ENCODE measurements at places on chromosomes 2 and 18.

- no peak for DNase-seq
Observed at GRCh38 chr2:101991721-101992145, at the start of gene IL1R2. Gene IL1R2, plus strand, starts transcription at chr2:101991960. Its CDS starts 16,616 bp downstream, at chr2:102008576.

DNA sequence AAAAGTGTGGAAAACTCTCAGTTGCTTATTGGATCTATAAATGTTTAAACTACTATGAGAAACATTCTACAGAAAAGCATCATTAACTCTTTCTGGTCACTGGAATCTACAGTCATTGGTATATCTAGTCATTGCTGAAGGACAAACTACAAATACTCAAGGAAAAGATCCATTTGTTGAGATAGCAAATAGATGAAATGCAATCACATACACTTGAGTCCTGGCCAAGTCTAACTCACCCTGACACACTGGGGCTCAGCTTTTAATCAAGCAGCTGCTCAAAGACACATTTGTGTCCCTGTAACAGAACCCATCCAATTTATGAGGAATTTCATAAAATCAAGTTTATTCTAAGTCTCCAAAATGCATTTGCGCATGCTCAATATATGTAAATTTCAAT, 68.7 kb downstream of the CDH2 start:
- DNase-seq = no peak

DNA sequence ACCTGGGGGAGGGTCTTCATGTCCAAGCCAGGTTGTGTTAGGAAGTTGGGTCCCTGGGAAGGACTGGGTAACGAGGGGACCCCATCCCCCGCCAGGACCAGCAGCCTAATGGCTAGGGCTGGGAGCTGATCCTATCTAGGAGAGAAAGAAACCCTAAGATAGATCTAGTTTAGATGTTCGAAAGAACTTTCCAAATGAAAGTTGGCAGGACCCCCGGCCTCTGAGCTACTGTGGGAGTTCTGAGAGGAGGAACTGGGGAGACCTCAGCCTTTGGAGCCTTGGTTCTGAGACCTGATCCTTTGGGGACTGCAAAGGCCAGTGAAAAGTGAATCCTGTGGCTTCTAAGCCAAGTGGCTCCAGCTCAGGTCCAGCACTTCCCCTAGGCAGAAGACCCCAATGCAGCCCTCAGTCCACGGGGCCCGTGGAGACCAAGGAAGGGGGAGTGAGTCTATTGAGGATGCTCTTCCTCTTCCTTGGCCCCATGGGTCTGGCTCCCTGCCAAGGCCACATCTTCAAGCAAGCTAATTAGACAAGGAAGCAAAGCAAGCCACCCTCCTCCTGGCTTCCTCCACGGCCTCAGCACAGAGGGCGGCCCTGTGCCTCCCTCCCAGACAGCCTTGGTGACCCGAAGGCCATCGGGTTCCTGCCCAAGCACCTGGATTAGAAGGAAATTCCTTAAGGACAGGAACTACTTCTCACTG, 23.5 kb downstream of the CCT7 start:
- DNase-seq = no peak

GRCh38 chr18:48836806-48837615, 113.8 kb downstream of the SMAD7 start:
- DNase-seq = no peak

- no peak for DNase-seq
Observed at GRCh38 chr2:223262946-223263345, 211.0 kb downstream of the KCNE4 start.
